ENCODE measurements at places on chromosomes 12 and 14.

DNA sequence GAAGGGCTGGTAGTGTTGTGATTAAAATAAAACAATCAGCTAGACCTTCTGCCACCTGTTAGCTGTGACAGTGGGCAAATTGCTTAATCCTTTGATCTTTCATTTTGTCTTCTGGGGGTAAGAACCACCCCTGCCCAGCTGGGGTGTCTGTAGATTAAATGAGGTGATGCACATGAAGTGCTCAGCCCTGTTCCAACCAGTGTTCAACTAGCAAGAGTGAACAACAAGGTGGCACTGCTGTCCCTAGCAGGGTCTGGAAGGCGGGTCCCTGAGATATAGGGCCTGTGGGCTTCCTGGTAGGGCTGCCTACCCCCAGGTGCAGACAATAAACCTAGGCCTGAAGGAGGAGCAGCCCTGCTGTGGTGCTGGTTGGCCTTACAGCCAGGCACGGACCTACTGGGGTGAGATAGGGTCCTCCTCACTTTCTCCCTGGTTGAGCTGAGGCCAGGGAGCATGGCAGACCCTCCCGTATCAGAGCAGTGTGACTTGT lies 60.6 kb downstream of the ARL6IP4 start:
- no peak for DNase-seq

DNA sequence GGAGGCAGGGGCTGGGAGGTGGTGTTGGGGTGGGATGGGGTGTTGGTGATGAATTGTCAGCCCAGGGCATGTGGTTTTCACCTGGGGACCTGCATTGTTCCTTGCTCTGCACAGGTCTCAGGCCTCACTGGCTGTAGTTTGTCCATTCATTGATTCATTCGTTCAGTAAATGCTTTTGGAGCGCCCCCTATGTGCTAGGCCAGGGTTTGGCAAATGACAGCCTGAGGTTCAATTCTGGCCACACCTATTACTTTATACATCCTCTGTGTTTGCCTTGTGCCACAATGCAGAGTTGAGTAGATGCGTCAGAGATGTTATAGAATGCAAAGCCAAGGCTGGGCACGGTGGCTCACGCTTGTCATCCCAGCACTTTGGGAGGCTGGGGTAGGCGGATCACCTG lies 4.7 kb downstream of the ADCK1 start:
- no peak for DNase-seq

DNA sequence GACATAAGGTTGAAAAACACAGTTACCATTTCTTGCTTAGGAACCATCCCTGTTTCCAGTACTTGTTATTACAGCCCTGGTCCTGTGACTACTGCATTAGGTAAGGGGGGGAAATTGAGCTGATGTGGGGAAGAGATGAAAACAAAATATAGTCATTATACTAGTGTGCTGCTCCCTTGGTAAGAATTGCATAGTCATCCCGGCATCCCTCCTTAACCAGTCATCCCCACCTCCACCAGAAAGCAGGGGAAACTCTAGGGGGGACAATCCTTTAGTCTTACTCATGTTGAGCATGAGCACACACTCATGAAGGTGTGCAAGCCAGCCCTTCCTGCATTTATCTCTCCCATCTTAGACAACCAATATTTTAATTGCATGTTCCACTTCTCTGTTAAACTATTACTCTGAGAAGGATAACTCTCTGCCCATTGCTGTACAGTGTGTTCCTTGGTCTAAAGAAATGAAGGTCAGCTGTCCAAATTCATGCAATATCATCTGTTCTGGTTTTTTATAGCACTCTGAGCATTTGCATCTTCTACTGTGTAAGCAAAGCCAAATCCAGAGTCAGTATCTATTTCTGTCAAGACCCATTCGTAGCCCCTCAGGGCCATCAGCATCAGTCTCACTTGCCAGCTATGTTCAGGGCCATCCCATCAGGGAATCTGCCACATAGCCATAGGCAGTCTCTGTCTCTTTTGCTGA lies 46.8 kb downstream of the TMEM30B start:
- DNase-seq = no peak

GRCh38 chr14:92956961-92957360 lies 34.0 kb downstream of the CHGA start:
- DNase-seq = no peak

DNA sequence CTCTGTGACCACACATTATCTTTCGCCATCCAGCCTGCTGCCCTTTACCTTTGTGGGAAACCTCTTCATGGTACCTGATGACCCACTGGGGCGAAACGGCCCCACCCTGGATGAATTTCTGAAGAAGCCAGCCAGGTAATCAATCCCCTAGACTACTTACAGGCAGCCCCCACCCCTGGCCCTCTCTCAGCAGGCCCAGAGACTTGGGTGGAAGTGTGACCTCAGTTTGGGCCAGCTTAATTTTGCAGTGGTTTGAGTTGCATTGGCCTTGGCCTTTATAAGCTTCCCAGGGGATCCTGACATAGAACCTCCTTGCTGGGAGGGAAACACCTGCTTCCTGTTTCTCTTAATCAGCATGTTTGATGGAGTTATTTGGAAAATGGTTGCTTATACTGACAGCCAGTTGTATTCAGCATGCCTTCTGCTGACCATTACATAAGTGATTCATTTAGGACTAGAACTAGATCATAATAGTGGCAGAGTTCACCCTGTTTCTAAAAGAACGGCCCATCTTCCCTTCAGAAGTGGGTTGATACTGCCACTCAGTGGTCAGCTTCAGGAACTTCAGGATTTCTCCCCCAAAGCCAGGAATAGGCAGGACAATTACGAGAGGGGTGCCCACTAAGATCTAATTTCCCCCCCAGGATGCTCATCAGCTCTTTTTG lies 6.1 kb downstream of the SDR39U1 start:
- DNase-seq = no peak

DNA sequence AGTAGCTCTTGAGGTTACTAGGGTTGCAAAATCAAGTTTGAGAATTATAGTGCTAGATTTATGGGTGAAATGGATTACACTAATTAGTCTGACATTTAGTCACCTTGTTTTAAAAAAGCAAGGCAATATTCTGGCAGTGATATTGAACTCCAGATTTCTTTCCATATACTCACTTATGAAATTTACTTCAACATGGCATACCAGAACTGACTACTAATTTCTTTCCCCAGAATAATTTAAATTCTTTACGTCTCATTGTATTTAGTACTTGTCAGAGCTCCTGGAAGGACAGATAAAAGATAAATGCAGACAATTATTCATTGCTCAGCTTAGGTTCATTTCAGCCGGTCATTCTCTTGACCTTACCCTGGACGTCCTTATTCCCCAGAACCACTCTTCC lies 24.3 kb downstream of the EMP1 start:
- DNase-seq = no peak

GRCh38 chr14:106843951-106844483 lies 1317.6 kb downstream of the TMEM121 start:
- DNase-seq = no peak

- DNase-seq = no peak
These were observed 330.7 kb downstream of the CACNA1C start for GRCh38 chr12:2383325-2384028.

DNA sequence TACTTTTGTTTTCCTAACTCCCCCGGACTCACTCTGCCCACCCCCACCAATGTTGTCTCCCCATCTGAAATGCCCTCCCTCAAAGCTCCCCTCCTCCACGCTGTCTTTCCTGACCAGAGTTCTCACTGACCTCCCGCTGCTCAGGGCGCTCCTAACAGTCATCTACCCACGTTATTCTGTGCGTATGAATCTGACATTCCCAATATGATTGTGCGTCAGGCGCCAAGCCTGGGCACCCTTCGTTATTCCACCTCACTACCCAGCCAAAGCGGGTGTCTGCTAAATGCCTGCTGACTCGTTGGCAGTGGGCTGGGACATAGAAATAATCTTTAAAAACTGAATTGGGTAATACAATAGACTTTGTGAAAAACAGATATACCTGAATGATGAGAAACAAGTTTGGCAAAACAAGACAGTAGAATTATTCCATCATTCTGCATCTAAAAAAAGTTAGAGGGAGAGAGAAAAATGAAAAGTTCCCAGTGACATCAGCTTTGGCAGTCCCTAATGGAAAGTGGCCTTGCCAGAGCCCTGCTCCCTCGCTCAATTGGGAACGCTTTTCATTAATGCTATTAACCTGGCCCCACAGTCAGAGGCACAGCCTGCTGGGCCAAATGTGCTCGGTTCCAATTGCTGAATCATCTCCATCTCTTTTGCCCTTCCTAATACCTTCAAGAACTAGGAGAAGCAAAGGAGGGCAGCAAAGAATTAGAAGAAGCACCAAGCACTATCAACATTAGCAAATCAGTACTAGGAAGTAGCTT lies 74.0 kb upstream of the PLXNC1 start:
- DNase-seq = no peak

DNA sequence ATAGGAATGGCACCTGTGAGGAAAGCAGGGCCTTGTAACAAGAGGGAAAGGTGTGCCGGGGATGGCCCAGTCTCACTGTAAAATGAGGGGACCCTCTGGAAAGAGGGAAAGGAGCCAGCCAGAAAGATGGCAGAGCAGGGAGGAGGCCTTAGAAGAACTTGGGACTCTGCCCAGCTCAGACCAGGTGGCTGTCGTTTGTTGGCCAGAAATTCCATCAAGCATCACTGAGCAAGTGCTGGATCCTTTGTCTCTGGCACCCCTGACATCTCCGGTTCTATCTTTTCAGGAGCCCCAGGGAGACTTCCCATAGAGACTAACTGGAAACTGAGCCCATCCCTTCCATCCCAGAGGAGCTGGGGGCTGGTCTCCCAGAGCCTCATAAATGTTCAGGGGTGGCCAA lies 43.3 kb downstream of the DEGS2 start:
- DNase-seq = no peak

DNA sequence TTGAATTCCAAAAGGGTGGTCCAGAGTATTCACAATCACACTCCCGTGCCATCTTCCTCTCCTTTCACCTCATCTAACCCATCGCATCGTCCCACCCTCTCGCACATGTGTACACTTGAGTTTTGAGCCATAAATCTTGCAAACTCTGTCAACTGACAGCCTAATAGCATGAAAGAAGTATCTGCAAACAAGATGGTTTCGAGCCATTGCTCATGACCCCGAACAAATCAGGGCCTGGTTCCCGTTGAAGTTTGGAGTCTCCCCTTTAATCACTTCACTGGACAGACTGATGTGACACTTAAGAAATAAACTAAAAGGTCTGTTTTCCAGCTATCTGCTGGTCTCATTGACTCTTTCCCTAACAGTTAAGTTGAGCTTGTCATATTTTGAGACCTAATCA lies 223.6 kb upstream of the SOX5 start:
- DNase-seq = no peak

GRCh38 chr14:103041464-103041863 lies 15.9 kb downstream of the CDC42BPB start:
- DNase-seq = no peak

DNA sequence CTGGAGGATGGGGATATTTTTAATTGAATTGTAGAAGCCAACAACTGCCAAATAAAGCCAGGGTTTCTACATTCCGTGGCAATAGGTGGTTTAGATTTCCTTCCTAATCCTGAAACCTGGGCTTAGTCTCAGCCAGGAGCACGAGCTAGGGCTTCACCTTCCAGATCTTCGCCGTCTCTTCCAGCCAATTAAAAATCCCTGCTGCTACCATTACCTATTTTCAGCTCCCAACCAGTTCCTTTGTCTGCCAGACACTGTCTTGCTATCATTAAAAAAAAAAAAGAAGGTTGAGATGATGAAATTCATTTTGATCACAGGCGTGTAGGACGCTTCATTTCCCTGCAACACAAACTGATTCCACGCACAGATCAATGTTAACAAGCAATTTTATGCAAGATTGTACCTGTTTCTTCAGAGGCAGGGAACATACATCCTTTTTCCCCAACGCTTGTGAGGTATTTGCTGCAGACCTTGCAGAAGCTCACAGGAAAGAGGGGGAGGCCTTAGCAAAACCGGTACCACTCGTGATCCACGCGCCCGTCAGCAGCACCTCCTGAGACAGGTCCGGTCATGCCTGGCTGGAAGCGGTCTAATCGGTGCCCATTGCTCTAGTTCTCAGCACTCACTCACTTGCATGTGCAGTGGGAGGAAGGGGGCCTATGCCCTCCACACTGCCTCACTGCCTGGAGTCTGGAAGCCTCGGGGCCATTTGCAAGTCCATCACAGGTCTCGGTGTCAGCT lies 65.1 kb downstream of the SLC6A12 start:
- DNase-seq = no peak

- no peak for DNase-seq
These were observed 97.0 kb downstream of the TPH2 start for GRCh38 chr12:72035625-72036024.

DNA sequence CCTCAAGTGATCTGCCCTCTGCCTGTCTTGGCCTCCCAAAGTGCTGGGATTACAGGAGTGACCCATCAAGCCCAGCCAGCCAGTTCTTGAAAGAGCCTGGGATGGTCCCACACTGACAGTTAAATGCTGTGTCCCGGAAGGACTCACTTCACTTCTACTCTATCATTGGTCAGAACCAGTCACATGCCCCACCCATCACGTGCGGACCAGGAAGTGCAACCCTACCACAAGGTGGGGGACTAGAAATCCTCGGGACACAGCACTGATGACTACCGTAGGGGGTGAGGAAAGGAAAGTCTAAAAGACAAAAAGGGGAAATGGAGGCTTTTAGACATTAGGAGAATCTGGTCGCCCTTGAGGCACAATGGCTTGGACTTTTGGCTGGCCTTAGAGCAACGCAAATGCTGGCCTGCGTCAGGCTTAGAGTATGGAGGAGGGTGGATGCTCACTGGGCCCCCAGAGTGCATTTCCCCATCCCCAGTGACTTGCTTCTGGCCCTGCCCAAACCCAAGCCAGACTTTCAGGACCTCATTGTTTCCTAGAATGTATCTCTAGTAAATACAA lies 207.7 kb downstream of the TTC8 start:
- DNase-seq = no peak
